D721Med (cell line): ENCODE measurements at places on chromosomes 4 and X.

DNA sequence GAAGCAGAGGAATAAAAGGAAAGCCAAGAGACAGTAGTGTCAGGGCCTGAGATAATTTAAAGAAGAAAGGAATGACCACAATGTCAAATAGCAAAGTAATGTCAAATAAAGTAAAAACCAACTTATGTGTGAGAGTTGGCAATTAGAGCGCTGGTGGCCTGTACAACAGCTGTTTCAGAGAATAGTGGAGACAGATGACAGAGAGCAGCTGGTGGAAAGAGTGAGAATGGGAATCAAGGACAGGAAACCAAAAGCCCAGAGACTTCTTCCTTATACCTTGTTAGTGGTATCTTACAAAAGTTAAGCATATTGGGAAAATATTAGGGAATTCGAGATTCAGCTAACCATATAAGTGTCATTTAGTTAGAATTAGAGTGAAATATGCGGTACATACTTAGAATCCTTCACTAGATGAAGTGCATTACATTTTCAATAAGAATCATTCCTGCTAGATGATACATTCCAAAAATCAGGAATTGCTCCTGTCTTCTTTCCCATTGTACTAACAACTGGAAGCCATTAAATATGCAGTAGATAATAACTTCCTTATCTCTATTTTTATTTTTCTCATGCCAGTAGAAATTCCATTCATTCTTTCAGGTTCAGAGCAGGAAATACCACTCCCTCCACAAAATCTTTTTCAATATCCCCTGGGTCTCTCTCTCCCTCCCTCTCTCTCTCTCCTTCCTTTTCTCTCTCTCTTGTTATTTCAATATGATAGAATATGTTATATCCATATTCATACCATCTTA is 525.4 kb downstream of the CENPC start:
- DNase-seq, result no peak

GRCh38 chr4:11299016-11299415 is 129.7 kb downstream of the HS3ST1 start:
- DNase-seq, result no peak

GRCh38 chr4:2862528-2862927 is 18.9 kb downstream of the ADD1 start:
- DNase-seq, result no peak

DNA sequence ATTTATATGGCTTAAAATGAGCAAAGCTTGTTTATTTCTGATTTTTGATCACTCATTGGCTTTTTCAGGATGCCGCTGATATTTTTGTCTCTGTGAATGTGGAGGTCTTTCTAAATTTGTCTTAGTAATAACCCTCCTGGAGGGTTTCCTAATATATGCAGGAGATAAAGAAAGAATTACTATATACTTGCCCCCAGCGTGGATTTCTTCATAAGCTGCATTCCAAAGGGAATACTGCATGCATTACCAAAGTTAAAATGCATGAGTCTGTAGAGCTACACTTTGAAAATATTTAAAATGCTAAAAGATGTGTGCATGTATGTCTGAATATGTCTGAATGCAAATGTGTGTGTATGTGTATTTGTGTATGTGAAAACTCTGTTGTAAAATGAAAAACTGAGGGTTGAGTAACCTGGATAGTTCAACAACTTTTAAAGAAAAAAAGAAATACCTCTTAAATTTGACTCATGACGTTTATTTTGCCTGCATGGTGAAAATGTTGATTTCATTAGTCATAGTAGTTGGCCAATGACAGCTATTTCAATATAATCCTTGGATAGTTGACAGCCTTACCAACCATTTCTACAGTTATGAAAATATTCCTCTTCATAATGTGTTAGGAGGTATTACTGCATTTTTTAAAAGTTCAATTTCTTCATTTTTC is 113.2 kb upstream of the ZNF827 start:
- DNase-seq, result no peak

DNA sequence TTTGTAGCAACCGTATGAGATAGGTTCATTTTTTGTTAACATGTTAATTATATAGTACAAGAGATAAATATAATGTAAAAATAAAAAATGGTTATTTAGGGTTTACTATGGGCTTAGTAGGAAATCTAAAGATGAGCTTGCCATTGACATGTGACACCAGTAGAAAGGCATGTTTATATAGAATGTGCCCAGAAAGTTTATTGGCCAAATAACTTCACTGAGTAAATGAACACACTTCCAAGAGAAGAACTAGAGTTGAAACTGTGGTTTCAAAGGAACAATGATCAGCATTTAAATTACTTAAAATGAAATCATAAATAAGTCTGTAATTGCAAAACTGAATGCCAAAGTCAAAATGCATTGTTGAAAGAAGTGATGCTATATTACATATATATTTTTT is 503.3 kb downstream of the STPG2 start:
- DNase-seq, result no peak

GRCh38 chr4:55793479-55793878 is 26.1 kb upstream of the EXOC1L start:
- DNase-seq, result no peak

GRCh38 chrX:40531056-40531826 is 49.5 kb upstream of the ATP6AP2 start:
- DNase-seq, result no peak

GRCh38 chr4:43242606-43243005 is 350.1 kb downstream of the GRXCR1 start:
- DNase-seq, result no peak

DNA sequence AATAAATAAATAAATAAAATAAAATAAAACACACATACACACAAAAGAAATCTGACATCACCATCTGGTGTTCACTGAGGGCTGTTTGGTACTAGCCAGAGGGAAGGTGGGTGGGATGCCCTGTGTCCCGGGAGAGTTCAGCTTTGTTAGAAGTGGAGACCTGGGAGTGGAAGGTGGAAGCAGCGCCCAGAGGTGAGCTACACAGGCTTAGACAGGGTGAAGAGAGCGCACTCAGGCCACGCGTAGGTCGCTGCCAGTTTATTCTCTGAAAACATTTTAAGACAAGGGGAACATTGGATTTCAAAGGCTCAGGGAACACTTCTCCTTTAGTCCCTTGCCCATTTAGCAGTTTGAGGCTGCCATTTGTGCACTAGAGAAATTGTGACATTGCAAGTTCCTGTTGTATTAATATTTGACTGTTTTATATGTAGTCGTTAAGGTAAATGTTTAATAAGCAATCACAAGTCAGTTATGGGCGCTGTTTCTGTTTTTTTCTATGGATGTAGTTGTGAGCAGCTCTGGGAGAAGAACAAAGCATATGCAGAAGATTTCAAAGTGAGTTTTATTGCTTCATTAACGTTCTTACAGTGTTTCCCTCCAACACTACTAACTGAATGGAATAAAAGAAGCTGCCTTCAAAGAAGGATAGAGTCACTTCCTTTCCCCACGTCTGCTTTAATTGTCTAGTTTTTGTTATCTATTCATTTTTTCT is 405.5 kb upstream of the NR3C2 start:
- no peak for DNase-seq

- no peak for DNase-seq
These were observed 56.4 kb upstream of the SPOCK3 start for GRCh38 chr4:167290678-167291077.

- DNase-seq, result no peak
These were observed 244.6 kb upstream of the TET2 start for GRCh38 chr4:104901961-104902605.

DNA sequence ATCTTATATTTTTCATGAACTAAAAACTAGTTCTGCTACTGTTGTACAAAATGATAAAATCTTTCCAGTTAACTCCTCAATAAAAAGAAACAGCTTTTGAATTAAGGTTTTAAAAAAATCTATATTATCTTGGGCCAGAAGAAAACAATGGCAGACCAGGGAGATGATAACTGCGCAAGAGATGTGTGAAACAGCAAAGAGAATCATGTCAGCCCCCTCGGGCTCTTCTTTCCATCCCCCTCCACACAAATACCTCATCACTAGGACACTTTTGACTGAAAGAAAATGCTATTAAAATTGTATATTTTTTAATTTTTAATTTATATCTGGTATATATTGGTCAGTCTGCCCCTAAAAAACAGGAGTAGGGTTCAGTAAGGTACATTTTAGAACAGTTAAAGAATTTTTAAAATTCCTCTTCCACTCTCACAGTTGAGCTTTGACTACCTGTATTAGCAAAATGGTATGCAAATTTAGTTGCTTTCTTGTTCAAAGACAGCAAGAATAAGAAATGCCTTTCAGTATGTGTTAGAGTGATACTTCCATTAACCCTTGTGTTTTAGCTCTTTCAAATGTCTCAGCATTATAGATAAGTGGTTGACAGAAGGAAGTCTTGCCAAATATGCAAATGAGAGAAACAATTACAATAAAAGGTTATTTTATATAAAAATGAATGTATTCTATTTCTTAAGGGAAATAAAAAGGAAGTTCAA is 36.4 kb upstream of the LCORL start:
- no peak for DNase-seq

GRCh38 chrX:101377547-101377946 is 8.4 kb downstream of the BTK start:
- no peak for DNase-seq

GRCh38 chr4:20995015-20995414 is 294.8 kb downstream of the PACRGL start:
- no peak for DNase-seq

GRCh38 chrX:136497556-136498052 is at the start of gene HTATSF1:
HTATSF1 (plus strand) TSS chrX:136497592; CDS start chrX:136497685, 93 bp downstream.
- no peak for DNase-seq

DNA sequence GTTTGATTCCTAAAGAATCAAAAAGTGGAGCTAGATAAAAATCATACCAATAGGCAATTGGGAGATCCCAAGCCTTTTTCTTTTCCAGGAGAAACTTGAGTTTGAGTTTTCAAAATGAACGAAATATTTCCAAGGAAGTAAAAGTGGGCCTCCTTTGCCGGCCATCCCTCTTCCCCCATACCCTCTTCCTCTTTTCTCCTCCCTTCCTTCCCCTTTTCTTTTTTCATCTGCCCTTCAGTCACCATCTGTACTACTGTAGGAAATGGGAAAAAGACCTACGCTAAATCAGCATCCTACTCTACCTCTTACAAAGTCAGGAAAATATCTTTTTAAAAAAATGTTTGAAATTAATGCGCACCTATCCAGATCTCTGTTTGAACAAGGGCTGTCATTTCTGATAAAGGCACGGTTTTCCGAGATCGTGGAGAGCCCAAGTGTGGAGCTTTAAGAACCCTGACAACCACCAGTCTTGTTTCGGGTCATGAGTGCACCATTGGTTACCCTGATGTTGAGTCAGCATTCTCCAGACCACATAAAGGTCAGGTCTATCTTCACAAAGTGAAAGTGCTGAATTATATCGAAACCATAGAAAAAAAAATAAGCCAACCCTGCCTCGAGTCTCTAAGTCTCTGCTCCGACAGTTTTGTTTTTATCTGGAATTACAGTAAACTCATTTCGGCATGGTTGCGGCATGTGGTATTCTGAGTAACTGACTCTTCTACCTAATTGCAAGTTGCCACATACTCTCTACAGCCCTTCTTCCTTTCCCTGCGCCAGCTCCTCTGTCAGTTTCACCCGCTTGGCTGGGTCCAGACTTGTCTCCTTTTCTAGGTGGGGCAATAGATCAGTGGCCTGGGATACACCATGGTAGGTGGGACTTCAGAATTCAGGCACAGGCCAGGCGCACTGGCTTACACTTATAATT is 140.2 kb upstream of the KLF3 start:
- no peak for DNase-seq
